Hematopoietic multipotent progenitor cell treated with erythropoietin and hydrocortisone succinate and interleukin-3 and kit ligand, for 4 days (in vitro differentiated cells): ENCODE measurements at places on chromosomes 7 and 10.

GRCh38 chr10:6052247-6053221 is 9.6 kb downstream of the IL2RA start:
- peak; percentile 16 for DNase-seq

DNA sequence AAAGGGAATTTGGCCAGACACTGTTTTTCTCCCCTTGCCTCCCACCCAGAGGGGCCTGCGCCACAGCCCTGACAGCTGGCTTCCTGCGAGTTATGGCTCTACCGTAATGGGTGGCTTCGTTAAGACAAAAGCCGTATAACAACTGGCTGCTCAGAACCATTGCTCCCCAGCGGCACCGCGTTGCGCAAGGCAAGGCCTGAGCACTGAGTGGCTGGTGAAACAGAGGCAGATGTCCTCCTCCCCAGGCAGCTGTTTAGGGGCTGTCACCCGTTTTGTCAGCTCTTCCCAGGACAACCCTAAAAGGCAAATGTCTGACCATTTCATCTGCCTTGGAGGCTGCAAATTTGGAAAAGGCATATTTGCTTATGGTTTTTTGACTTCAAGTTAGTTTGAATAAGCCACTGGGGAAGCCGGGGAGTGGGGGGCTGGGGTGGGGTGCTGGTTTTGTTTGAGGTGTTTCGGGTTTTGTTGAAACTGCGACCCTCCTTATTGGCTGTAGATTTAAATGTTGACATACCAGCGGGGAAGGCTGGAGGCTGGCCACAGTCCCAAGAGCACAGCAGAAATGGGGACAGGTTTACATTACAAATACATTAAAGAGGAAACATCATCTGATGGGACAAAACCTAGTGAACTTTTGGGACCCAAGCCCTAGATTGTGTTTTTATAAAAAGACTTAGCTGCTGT is 681 bp upstream of the SPOCK2 start:
- peak; percentile 68 for DNase-seq

- DNase-seq, result no peak
These were observed 4.8 kb downstream of the STEAP4 start for GRCh38 chr7:88301924-88302323.

- DNase-seq, result no peak
These were observed 170.5 kb downstream of the C1GALT1 start for GRCh38 chr7:7352845-7353244.

GRCh38 chr7:140564643-140565042 is 76.0 kb downstream of the DENND2A start:
- no peak for DNase-seq

- DNase-seq, result no peak
These were observed 55.7 kb upstream of the RELN start for GRCh38 chr7:104045183-104045582.

GRCh38 chr7:48299580-48300169 is 128.4 kb downstream of the ABCA13 start:
- peak; percentile 82 for DNase-seq

DNA sequence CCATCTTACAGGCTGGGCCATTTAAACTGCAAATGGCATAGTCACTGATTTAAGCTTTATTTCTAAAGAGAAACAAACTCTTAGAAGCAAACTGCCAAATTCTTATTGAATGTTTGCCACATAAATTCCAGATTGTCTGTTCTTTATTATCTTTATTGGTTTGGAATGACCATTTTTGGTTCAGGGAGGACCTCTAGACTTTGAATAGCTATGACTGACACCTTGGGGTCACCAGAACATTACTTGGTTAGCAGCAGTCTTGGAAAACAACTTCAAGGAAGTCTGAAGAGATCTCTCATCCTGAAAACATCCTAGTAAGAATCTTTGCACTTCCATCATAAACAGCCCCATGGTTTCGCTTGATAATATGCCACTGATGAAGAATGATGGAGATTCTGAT is 197.1 kb downstream of the SUGCT start:
- DNase-seq, result no peak

- DNase-seq, result no peak
These were observed 88.0 kb upstream of the ZPBP start for GRCh38 chr7:50181081-50181480.

DNA sequence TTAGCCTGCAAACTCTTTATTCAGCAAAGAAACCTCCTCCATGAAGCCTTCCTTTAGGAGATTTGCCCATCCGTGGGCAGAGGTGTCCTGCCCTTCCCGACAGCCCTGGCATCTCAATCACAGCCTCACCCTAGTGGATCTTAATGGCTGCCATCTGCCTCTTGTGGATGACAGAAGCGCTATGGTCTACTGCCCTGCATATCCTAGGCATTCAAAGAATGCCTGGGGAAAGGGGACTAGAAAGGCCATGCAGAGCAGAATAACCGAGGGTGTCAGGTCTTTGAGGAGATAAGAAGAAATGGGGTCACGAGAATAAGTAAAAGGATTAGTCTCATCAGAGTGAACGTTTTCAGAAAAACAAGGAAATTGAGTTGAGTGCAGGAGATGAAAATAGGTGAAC is 57.7 kb upstream of the SPOCK2 start:
- DNase-seq, result no peak

- DNase-seq, result no peak
These were observed 120.3 kb downstream of the VIPR2 start for GRCh38 chr7:159024280-159024951.

GRCh38 chr10:58017719-58018367 is 249.9 kb downstream of the IPMK start:
- peak; percentile 70 for DNase-seq

GRCh38 chr7:146002431-146003078 is 114.0 kb upstream of the CNTNAP2 start:
- DNase-seq, result peak; percentile 2

- DNase-seq, result no peak
These were observed 60.8 kb downstream of the PTTG1IP2 start for GRCh38 chr7:90530263-90530662.

DNA sequence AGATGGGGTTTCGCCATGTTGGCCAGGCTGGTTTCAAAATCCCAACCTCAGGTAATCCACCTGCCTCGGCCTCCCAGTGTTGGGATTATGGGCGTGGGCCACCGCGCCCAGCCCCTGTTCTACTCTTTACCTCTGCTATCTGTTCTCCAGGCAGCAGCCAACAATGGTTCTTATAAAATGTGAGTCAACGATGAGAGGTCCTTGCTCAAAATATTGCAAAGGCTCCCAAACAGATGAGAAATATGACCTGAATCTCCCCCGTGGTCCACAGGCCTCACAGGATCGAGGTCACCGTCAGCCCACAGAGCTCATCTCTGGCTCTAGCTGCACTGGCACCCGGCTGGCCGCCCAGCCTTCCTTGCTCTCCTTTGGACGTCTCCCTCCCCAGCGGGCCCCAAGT is 62.0 kb upstream of the EGFR start:
- DNase-seq, result no peak

DNA sequence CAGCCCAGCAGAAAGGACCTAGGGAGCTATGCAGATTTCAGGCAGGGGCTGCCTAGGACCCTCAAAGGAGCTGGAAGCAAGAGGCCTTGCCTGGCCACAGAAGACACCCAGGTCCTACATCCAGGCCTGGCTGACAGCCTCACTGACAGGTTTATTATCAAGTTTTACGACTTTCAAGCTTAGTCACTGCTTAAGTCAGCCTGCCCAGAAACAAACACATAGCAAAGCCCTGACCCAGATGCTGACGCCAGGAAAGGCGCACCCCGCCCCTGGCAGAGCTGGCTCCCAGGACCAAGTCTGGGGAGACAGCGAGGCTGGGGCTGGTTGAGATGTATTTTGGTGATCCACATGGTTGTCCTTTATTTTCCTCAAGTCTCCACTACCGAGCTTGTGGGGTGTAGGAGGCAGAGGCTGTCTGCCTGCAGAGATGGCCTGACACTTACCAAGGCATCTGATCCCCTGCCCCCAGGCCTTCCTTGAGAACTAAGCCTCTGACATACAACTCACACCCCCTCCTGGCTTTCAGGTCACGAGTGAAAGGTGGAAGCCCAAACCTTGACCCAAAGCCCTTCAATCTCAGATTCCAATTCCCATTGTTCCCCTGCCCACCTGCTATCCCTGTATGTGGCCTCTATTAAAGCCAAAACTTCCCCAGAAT is 80.7 kb upstream of the EMX2 start:
- DNase-seq, result no peak

DNA sequence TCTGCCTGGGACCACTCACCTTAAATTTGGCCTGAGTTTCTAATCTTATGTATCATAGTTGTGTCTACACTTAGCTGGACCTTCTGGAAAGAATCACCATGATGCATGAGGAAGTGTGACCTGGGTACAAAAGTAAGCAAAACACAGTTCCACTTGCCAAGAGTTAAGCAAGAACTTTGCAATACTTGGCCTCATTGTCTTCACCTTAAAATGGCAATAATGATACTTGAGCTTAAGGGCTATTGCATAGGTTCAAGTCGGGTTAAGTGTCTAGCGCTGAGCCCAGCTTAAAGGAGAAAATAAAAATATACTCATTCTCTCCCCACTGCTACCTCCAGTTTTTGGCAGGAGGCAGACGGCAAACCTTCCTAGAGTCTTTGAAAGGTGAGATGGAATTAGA is 133.9 kb upstream of the BMPER start:
- DNase-seq, result no peak

- peak; percentile 94 for DNase-seq
These were observed at the start of gene SERPINE1 for GRCh38 chr7:101126651-101127459. SERPINE1 (plus strand) TSS chr7:101127104; CDS start chr7:101128394, 1,290 bp downstream.

GRCh38 chr7:159198016-159198724 is 53.5 kb upstream of the VIPR2 start:
- peak; percentile 5 for DNase-seq

DNA sequence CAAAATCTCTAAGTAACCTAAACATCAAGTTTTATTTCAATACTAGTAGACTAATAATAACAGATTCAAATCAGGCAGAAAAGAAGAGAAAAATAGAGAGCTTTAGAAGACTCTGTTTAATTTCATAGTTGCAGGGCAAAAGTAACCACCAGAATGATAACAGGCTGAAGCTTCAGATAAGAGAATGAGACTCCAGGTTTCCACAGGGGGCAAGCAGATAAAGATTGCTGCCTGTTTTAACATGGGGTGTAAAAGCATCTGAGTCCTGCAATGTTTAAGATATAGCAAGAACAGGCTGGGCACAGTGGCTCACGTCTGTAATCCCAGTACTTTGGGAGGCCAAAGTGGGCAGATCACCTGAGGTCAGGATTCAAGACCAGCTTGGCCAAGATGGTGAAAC is 11.0 kb downstream of the CROT start:
- DNase-seq, result peak; percentile 75

DNA sequence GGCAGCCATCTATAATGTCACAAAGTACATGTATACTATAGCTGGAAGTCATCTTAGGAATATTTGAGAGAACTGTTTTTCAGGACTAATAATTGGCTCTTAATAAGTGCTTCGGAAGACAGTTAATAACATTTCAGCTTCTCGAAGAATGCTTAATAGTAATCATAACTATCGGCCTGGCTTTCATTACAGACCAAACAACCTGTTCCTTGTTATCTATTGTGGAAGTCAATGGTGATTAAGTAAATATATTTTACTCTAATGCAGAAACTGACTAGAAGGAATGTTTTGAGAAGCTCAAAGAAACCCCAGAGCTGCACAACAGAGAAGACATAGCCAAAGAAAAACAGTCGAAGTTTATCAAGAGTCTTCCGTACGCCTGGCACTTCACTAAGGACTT is 106.8 kb upstream of the FAM133B start:
- DNase-seq, result no peak

DNA sequence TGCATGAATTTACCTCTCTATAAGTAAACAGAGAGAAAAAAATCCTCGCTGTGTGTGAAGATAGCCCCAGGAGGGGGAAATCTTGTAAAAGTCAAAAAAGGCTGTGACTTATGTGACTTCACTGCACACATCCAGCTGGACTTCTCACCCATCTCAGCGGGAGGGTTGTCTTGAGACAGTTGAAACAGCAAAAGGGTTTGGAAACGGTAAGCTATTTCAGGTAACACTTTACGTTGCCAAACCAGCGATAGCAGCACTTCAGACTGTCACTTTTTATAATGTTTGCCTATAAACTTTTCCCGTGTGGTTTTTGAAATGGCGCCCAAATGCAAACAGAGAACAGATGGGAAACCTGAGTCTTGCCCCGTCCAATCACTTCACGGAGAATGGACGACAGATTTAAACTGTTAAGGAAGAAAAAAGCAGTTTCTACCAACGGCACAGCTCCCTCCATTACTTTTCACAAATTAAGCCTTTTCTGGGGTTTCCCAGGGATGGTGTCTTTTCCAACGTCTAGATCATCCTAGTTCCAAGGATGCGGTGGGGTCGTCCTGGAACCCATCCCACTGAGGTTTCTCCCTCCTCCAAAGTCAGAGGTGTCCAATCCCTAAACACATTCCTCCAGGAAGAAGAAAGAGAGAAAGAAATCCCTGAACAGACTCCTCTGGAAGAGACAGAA is 25.2 kb downstream of the FGFR2 start:
- no peak for DNase-seq

- no peak for DNase-seq
These were observed 185.5 kb downstream of the ADARB2 start for GRCh38 chr10:1551636-1552338.

DNA sequence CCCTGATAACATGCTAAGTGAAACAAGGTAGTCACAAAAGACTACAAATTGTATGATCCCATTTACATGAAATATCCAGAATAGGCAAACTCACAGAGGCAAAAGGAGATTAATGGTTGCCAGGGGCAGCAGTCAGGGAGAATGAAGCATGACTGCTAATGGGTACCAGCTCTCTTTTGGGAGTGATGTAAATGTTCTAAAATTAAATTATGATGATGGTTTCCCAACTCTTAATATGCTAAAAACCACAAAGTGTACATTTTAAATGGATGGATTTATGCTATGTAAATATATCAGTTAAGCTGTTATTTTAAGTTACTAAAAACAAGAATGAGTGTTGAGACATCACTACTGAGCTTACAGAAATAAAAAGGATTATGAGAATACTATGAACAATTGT is 12.6 kb downstream of the CYP51A1 start:
- DNase-seq, result no peak

GRCh38 chr10:132790470-132790869 is 4.5 kb upstream of the NKX6-2 start:
- no peak for DNase-seq

DNA sequence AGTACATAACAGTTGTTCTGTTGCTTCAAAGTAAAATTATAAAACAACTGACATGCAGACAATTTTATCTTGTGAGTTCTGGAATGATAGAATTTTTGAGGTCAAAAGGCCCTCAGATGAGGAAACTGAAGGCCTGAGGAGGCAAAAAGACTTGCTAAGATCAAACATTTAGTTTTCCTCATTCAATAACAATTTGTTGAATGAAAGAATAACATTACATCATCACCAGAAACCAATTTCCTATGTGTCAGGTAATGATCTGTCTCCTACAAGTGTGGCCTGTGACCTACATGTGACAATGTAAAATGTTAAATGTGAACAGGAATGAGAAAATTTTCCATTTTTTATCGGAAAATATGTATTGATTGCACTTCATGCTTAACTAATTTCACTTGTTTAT is 16.6 kb upstream of the ASB4 start:
- DNase-seq, result no peak

GRCh38 chr10:30495687-30496086 is 61.7 kb downstream of the MAP3K8 start:
- DNase-seq, result no peak

DNA sequence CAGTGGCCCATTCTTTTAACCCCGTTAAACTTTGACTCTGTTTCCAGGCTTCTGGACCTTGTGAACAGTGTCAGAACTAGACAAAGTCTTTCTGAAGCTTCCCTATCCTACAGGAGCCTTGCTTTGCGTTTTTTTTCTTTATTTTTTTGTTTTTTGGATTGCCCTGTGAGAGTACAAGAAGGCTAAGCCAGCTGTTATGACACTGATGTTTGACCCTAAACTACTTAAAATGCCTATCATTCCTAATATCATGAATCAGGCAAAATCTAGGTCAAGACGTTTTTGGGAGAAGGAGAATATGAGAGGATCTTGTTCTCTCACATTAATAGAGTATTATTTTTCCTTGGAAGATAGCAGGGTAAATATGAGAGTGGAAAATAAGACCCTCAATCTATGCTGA is 79.8 kb downstream of the EPDR1 start:
- DNase-seq, result no peak
